Ureter (tissue), 1 donor: ENCODE measurements at places on chromosomes 6 and 20. TPM values are rescaled to one million over a fixed set of nuclear protein-coding genes. Genes with fewer than 3 reads are reported as not detected.

GRCh38 chr20:35702051-35702823 lies 3.0 kb downstream of the ROMO1 start:
- DNase-seq, result peak; percentile 17

The SNAP91 gene
- 0.83 TPM for total RNA-seq

The SPEF1 gene
- 0.29 TPM for total RNA-seq

DNA sequence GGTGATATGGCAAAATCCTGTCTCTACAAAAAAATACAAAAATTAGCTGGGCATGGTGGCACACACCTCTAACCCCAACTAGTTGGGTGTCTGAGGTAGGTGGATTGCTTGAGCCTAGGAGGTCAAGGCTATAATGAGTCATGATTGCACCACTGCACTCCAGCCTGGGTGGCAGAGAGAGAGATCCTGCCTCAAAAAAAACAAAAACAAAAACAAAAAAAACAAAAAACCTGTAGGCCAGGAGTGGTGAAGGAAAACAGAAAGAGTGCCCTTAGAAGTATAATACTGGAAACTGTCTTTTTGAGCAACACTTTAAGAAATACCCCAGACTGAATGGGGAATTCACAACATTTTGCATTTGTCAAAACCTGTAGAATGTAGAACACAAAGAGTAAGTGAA lies 85.3 kb downstream of the JARID2 start:
- no peak for DNase-seq

- DNase-seq, result no peak
These were observed 2.2 kb downstream of the ANKS1A start for GRCh38 chr6:34891296-34891695.

The GUCA1A gene
- total RNA-seq, result not detected

The PGC gene
- not detected for total RNA-seq

The BTN1A1 gene
- total RNA-seq, result not detected

The HTR1E gene
- not detected for total RNA-seq

DNA sequence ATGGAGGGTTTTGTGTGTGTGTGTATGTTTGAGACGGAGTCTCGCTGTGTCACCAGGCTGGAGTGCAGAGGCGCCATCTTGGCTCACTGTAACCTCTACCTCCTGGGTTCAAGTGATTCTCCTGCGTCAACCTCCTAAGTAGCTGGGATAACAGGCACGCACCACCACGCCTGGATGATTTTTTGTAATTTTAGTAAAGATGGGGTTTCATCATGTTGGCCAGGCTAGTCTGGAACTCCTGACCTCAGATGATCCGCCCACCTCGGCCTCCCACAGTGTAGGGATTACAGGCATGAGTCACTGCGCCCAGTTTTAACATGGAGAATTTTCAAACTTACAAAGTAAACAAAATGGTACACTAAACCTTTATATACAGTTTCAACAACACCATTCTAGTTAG lies 22.8 kb downstream of the AMD1 start:
- DNase-seq, result no peak

DNA sequence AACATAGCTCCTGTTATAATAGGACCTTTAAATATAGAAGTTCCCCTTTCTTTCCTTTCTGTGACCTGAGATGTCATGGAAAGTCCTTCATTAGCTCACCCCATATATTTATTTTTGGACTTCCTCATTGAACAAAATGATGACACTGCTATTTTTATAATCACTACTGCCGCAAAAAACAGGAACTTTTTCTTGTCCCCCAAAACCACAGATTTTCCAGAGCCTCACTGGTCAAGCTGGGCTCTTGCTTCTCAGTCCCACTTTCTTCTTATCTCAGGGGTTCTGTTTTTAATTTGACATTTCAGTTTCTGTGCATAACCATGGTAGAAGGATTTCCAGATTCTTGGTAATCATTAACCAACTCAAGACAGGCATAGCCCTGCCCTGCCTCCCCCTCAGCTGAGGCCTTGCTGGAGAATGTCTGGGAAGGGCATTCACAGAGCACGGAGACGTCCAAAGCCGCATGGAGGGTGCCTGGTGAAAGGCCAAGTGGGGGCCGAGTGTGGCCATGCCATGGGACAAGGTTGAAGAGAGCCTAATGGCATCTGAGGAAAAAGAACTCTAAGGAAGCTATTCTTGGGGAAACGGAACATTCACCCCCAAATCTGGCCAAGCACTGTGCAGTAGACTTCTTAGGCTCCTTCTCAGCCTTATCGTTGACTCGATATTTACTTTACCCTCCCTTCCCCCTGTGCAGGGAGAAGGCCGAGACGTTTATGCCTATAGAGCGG lies 73.7 kb downstream of the EDN1 start:
- no peak for DNase-seq

GRCh38 chr20:46204594-46205186 lies 86.6 kb downstream of the CD40 start:
- no peak for DNase-seq

DNA sequence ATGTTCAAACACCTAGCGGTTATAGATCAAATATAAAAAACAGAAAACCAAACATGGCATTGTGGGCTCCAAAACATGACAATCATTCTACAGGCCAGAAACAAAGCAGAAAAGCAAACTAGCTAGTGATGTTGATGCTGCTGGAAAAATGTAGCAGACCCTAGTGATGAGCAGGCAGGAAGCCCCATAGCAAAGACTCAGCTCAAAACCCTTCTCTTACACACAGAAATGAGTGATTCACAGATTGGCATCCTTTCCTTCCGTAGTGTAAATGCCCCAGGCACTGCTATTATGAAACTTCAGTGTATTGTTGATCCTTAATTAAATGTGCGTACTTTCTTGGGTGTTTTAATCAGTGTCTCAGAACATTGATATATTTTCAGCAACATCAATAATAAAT lies 425.1 kb downstream of the UTRN start:
- no peak for DNase-seq

The KCNK15 gene
- total RNA-seq, result 3.4 TPM

DNA sequence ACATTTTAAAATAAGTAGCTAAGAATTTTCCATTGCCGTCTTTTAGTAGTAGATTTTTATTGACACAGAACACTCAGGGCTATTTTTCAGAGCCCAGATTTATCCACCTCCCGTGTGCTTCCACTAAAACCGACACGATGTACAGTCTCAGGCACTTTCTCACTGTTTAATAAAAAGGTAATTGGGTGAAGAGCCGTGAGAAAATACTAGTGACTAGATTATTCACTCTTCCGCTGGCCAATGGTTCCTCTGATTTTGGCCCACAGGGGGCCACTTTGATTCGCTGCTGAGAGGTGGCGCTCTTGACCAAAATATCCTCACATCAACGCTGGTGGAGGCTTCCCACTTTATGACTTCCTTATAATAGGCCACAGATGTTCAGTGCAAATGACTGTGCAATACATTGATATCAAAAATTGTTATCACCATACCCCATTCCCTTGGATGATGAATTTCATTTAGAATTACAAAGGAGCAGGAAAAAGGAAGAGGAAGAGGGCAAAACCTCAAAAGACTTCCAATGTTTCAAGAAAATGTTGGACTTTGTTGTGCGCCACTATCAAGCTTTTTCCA lies 12.3 kb upstream of the HDDC2 start:
- peak; percentile 71 for DNase-seq

The BFSP1 gene
- total RNA-seq, result 1.0 TPM

GRCh38 chr6:130407032-130407431 lies 41.2 kb downstream of the TMEM200A start:
- no peak for DNase-seq

DNA sequence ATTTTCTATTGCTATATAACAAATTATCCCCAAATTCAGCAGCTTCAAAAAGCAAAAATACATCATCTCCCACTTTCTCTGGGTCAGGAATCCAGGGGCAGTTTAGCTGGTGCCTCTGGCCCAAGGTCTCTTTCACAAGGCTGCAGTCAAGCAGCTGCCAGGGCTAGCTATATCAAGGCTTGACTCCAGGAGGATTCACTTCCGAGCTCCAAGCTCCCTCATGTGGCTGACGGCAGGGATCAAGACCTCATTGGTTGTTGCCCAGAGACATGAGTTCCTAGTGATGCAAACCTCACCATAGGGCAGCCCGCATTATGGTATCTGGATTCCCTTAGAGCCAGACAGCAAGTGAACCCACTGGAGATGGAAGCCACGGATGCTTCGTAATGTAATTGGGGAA lies 1.3 kb upstream of the VNN1 start:
- DNase-seq, result no peak

DNA sequence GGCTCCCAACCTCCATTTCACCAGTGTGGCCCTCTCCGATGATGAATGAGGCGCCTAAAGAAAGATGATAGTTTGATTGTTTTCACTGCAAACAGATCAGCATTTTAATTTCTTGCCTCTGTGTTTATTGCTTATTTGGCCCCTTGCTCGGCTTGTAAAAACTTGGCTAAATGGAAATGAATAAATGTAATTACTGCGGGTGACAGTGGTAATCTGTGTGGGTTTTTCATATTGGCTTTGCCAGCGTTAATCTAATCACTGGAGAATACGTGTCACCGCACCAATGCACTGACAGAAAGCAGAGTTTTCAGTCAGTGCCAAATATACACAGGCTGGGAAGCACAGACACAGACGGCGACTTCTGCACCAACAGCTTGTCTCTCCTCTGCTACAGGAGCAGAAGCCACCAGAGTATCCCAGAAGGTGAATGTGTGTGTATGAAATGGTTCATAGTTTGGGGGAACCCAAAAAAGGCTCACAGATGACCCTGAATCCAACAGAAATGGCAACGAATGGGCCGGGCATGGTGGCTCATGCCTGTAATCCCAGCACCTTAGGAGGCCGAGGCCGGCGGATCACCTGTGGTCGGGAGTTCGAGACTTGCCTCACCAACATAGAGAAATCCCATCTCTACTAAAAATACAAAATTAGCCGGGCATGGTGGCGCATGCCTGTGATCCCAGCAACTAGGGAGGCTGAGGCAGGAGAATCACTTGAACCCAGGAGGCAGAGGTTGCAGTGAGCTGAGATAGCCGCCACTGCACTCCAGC lies 534.0 kb downstream of the PKHD1 start:
- no peak for DNase-seq

GRCh38 chr20:61500791-61501321 lies 248.8 kb downstream of the CDH4 start:
- no peak for DNase-seq

The ENPP4 gene
- 14.6 TPM for total RNA-seq

- no peak for DNase-seq
These were observed 6.1 kb downstream of the SNX3 start for GRCh38 chr6:108254433-108255410.

DNA sequence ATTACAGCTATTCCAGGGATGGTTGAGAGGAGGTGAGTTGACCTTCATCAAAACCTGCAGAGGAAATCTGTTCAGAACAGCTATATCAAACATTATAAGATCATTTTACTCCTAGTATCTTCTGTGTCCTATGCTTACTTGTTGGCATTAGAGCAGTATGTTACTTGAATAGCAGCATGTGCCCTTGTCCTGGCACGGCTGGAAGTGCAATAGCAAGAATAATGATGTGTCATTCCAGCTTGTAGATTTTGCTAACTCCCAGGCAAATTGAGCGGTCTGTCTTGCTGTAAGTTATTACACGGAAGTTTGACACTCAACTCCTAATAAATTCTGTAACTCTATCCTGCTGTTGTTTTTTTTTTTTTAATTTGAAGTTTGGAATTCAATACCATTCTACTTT lies 385.5 kb downstream of the TENT5A start:
- DNase-seq, result no peak

DNA sequence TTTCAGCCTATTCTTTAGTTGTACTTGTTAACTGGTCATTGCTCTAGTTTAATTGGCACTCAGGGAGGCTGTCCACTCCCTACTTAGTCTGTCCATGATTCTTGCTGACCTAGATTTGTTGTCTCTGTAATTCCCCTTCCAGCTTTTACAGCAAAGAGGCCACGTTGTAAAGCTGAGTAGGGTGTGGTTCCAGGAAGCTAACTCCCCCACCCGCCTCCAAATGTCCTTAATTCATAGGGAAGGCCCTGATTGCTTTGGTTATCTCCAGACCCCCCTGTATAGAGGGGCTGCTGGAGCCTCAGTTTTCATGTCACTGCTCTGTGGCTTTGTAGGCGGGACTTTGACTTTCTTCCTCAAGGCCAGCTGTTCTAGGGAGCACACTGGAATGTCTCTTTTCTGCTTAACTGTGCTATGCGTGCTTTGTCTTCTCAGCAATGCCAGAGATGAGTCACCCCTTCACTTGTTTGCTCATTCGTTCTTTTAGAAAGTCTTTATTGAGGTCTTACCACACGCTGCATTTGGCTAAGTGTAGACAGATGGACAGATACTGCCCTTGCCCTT lies 175.1 kb upstream of the JAG1 start:
- DNase-seq, result no peak

The BANF2 gene
- not detected for total RNA-seq

- DNase-seq, result no peak
These were observed 250.9 kb upstream of the JAG1 start for GRCh38 chr20:10924644-10925201.

The ANKRD66 gene
- total RNA-seq, result not detected

DNA sequence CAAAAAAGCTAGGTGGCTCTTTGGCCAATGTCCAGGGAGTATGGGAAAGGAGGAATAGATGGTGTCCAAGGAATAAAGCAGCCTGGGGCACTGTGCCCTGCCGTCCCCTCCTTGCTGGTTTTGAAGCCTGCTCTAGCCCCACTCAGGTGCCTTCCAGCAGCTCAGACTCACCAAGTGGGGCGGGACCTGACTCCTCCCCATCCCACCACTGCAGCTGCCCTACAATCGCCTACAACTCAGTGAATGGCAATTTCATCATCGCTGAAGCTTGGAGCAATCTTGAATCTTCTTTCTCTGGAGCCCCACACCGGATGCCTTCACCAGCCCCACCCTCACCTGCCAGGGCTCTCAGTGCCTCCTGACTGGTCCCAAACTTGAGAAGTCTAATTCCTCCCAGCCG lies 56.4 kb upstream of the NXT1 start:
- no peak for DNase-seq

DNA sequence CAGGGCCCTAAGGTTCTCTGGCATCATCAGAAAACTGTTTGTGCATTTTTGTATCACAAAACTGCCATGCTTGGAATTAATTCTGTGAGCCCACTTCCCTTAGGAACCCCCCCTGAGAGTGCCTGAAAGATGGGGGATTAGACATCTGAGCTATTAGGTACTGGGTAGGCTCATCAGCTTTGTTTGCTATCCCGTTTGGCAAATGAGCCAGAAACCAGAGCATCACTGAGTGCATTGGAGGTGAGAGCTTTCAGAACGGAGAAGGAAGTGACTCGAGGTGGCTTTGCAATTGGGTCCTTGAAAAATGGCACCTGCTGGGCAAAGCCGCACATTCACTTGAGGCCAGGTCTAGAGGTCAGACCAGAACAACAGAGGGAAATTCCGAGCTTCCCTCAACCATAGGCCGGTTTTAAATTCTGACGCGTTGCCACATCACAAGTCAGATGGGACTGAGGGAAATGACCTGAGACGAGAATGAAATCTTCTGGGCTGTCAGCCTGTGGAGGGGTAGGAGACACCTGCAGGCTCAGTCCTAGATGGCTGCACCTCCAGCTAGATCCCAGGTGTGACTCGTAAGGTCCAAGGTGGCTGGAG lies 8.4 kb upstream of the GLP1R start:
- no peak for DNase-seq

DNA sequence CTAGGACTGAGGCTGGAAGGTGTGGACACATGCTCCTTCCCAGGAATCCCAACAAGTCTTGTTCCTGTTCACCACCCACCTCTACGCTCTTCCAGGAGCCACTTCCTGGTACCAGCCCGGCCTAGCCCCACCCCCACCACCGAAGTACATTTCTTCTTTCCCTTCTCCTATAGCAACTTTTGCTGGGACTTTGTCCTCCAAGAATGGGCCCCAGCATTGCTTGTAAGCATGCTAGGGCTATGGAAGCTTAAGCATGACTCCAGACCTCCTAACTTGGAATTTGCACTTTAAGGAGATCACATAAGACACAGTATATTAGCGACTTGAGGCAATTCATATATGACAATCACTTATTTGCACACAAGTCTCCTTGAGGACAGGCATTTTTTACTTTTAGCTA lies 462.0 kb upstream of the ARID1B start:
- DNase-seq, result no peak

The ALDH8A1 gene
- total RNA-seq, result 1.3 TPM

The KCNG1 gene
- total RNA-seq, result 22.4 TPM

The ANKRD6 gene
- total RNA-seq, result 34.3 TPM
